Hypothalamus (tissue), 51 donors: ENCODE measurements at places on chromosomes 13 and 19.

- no peak for DNase-seq
Measured at GRCh38 chr19:5253406-5254110, 87.1 kb downstream of the PTPRS start.

GRCh38 chr19:13861392-13861713 lies 15.6 kb upstream of the NANOS3 start:
- DNase-seq, result no peak

DNA sequence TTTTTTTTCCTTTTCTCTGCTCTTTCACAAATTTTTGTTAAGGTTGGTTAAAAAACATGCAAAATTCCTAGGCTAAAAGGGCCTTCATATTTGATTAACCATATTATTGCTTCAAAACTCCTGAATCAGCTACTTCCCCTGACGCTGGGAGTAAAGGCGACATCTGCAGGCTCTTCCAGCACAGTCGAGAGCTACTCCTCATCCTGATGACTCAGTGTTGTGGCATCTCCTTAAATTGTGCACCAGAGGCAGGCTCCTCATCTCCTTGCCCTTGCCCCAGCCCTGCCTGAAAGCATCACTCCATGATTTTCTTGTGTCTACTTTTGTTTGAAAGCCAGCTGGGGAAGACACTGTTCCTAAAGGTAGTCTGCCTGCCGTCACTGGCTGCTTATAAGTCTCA lies 24.5 kb upstream of the SOX1 start:
- DNase-seq, result no peak

DNA sequence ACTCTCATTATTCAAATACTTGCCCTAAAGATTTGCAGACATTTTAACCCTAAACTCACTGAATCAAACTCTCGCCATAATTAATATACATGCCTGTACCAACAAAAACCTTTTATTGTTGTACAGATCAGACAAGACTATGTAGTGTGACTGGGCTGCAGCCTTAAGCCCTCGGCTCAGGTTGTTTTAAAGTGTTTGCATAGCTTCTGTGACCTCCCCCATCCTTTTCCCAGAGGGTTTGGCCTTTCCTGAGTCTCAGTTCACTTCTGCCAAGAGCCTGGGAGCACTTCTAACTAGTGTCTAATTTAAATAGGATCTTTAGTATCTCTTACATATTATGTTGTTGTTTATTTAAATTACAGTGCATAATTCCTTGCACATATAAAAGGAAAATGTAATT lies 158.2 kb downstream of the HS6ST3 start:
- no peak for DNase-seq

- no peak for DNase-seq
Measured at GRCh38 chr19:29003641-29004409, 209.1 kb downstream of the UQCRFS1 start.
